ENCODE measurements at places on chromosomes 5 and 9. TPM values are rescaled to one million over a fixed set of nuclear protein-coding genes. Genes with fewer than 3 reads are reported as not detected.

NEURL1B gene
- total RNA-seq: 6.1 TPM

FOXD4L5 gene
- 0.34 TPM for total RNA-seq

PCDHB6 gene
- 0.64 TPM for total RNA-seq

MARCHF3 gene
- 3.1 TPM for total RNA-seq

LCN2 gene
- not detected for total RNA-seq

ARL14EPL gene
- total RNA-seq: not detected

UNC5A gene
- total RNA-seq: 0.70 TPM

IFNK gene
- total RNA-seq: not detected

SV2C gene
- total RNA-seq: 0.66 TPM

PCDHAC2 gene
- 1.8 TPM for total RNA-seq

COL15A1 gene
- total RNA-seq: 0.33 TPM

CORO2A gene
- total RNA-seq: 9.5 TPM

CAMLG gene
- 43.8 TPM for total RNA-seq

ZNF454 gene
- 0.26 TPM for total RNA-seq

KLHL3 gene
- total RNA-seq: 9.4 TPM

PCDHA4 gene
- total RNA-seq: 9.0 TPM

DOCK8 gene
- total RNA-seq: 0.58 TPM

PCDHGB6 gene
- total RNA-seq: 53.7 TPM

OR13F1 gene
- not detected for total RNA-seq

GRM6 gene
- total RNA-seq: not detected

SURF4 gene
- total RNA-seq: 121 TPM

CD14 gene
- 0.28 TPM for total RNA-seq

IPO11 gene
- 52.9 TPM for total RNA-seq

MUSK gene
- not detected for total RNA-seq

ACTBL2 gene
- not detected for total RNA-seq

SMIM33 gene
- not detected for total RNA-seq

NDUFS6 gene
- total RNA-seq: 52.3 TPM

EGFL7 gene
- total RNA-seq: 14.1 TPM

CRAT gene
- 24.9 TPM for total RNA-seq

DNAJC25 gene
- 6.0 TPM for total RNA-seq

CYSRT1 gene
- total RNA-seq: 1.2 TPM

PCDHA9 gene
- total RNA-seq: 1.4 TPM

PPIC gene
- total RNA-seq: 1.7 TPM

LCP2 gene
- total RNA-seq: not detected

HNRNPH1 gene
- total RNA-seq: 1,166 TPM

CAMK4 gene
- total RNA-seq: 9.4 TPM

Data from neural crest cell (in vitro differentiated cells).